ENCODE measurements at places on chromosomes 16 and 17.

GRCh38 chr17:59811209-59811608 lies 81.5 kb downstream of the TUBD1 start:
- no peak for DNase-seq

GRCh38 chr16:63581570-63581969 lies 1540.3 kb downstream of the CDH11 start:
- no peak for DNase-seq

GRCh38 chr17:50634224-50634914 lies at the start of gene ABCC3:
Gene ABCC3 (plus strand): TSS chr17:50634881. CDS start chr17:50634937, 56 bp downstream.
- DNase-seq, result no peak

DNA sequence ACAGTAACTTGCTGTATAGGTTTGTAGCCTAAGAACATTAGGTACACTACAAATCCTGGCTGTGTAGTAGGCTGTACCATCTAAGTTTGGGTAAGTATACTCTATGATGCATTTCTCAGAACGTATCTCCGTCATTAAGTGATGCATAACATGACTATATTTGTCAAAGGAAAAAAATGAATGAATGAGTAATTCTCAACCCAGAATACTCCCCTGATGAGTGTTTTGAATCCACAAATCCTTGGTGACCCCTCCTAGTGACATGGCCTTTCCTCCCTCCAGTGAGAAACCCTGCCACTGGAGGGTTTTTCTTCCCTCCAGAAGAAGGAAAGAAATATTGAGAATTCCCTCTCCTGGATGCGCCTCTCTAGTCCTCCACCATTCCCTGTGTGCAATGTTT lies 24.0 kb upstream of the SALL1 start:
- no peak for DNase-seq

DNA sequence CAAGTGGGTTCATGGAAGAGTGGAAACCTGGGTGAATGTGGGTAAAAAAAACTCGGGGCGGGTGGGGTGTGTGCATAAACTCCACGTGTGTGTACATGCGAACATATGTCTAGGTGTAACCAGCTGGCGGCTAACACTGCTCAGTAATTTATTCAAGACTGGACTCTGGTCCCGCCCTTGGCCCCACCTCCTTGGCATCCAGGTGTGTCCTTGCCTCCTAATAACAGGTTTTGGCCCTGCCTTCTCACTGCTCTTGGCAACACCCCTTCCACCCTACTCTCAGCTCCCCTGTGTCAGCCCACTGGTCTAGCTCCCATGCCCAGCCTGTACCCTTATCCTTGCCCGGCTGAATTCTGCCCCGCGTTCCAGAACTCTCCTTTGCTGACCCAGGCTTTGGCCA lies 8.3 kb downstream of the FLII start:
- no peak for DNase-seq
